Posterior cingulate gyrus (tissue), 11 donors: ENCODE measurements at places on chromosomes 12 and 14.
A peak's percentile ranks its signal among the peaks of the same experiment; 100 is the strongest.

DNA sequence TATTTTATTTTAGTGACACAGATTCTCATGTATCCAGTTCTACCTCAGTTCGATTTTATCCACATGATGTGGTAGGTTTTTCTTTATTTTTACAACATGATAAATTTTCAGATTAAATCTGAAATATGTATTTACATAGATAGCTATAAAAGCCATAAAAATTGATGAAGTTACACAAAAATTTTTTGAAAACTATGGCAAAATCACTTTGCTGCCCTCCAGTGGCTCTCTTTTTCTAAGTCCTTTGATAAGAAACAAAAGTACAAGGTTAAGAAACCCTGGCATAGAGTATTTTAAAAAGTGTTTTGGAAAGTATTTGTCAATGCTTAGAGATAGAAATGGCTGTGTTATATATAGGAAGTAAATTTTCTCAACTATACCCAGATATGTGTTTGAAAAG lies 104.2 kb downstream of the PCNX1 start:
- DNase-seq, result no peak

GRCh38 chr14:89920056-89920455 lies 34.5 kb downstream of the EFCAB11 start:
- no peak for DNase-seq

- no peak for DNase-seq
These were observed 71.1 kb upstream of the SOX5 start for GRCh38 chr12:24020397-24021163.

- no peak for DNase-seq
These were observed 64.2 kb downstream of the PHETA1 start for GRCh38 chr12:111304642-111305071.

GRCh38 chr12:77481687-77482086 lies 349.0 kb upstream of the NAV3 start:
- DNase-seq, result no peak

DNA sequence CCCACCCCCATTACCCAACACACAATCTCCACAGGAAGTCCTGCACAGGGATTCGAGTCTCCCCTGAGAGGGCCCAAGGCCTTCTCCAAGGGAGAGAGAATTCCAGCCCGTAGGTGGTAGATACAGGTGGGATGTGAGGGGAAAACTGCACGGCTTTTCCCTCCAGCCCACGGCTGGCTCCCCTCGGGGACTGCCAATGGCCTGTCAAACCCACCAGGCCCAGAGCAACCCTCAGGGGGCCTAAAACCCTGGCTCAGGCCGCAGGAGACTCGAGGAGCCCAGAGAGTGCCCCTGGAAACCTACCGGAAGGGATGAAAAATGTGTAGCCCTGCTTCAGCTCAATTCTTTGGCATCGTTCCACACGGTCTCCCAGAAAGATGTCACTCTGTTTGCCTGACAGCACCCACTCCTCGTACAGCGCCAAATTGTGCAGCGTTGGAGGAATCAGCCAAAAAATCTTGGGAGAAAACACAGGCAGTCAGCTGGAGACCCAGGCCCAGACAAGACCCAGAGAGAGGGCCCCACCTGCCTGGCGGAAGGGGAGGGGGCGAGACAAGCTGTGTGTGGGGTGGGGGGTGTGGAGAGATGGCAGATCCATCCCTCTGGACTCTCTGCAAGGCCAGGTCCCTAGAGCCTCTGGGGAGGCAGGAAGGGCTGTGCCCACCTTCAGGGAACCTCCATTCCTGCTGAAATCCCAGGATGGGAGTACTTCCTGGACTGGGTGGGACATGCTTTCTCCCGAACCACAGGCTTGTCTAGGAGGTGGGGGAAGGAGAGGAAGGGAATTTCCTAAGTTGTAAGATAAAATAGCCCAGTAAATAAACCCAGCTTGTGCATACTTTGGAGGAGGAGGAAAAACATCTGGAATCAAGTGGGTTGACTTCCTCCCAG lies 48.1 kb downstream of the KDM2B start:
- DNase-seq, result no peak

DNA sequence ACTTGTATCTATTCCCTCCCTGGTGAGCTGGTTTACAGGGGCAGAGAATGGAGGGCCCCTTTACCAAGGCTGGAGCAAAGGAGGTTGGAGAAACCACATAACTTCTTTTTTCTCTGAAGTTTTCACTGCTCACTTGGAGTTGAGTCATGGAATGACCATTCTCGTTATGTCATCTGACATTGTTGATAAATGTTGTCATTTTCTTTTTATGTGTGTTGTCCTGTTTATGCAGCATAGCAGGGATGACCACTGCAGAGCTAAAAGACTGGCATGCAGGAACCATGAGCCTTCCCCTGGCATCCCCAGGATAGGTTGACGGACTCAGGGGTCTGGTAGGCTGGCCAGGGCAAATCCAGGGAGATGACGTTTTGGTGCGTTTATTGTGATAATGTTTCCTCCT lies 256.8 kb upstream of the DDHD1 start:
- DNase-seq, result no peak

- DNase-seq, result no peak
These were observed 91.9 kb downstream of the DAD1 start for GRCh38 chr14:22497144-22497423.

DNA sequence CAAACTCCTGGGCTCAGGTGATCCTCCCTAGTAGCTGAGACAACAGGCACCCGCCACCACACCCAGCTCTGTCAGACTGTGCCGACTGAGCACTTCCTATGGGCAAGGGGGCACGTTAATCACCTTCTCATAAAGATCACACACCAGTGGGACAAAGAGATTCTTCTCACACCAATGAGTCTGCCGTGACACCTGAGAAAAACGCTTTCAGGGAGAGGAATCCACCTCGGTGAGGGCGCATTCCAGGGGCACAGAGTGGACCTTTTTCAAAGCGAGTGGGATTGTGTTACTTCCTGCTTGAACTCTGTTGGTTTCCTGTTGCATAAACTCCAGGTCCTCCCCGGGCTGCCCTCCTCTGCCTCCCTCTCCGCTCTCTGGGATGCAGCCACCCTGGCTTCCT lies 17.5 kb upstream of the SCARB1 start:
- DNase-seq, result no peak

GRCh38 chr12:25102402-25102801 lies 92.6 kb downstream of the DNAI7 start:
- DNase-seq, result no peak

DNA sequence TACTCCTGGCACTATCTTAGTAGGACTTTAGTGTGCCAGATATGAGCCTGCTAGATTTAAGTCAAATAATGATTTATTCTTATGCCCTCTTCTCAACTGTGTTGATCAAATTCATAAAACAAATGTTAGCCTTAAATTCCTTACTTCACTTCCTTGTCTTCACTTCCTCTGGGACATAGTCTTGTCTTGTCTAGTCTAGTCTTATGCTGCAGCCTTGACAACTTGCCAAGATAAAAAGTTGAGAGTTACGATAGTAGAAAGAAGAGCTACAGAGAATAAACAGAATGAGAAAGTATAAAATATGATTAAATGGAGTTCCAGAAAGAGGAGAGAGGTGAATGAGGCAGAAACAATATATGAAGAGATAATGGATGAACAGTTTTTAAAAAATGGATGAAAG lies 378.1 kb downstream of the DAD1 start:
- DNase-seq, result no peak

GRCh38 chr14:100900837-100901390 lies 2.6 kb downstream of the RTL1 start:
- DNase-seq, result peak; percentile 91

GRCh38 chr12:94705676-94706075 lies 55.3 kb upstream of the TMCC3 start:
- DNase-seq, result no peak

DNA sequence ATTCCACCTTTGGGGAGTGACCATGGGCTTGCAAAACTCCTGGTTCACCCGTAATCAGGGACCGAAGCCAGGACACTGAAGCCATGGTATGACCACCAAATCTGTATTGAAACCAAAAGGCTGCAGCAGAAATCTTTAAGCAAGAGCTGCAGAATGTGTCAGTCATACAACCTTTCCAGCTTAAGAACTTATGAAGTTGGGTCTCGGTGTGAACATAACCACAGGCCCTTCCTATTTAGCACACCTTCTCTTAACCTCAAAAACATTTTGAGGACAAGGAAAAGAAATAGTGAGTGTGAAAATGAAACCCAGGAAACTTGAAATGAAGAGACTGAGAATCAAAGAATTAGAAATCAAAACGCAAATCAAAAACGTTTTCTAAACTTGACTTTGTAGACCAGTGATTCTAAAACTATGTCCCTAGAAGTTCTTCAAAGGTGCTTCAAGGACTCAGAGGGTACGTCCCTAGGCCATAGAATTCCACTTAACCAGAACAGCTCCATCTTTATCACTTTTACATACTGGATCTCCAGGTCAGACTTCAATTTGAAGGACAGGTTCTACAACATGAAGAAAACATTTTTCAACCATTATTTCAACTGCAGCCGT lies 231.6 kb upstream of the GRIP1 start:
- DNase-seq, result no peak

DNA sequence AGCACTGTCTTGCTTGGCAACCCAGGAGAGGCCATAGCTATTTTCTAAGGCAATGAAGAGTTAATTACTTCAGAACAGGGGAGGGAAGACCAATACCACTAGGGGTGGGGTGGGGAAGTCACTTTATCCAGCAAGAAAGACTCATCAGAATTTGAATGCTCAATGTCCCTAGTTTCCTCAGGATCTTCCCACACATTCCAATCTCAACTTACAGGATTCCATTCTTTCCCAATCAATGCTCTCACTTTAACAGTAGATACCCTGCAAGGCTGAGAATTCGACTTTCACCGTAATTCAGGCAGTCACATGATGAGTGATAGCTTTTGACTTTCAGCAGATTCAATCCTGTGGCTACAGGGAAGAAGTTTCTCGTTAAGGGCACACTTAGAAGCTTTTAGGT lies 526.6 kb upstream of the SEL1L start:
- no peak for DNase-seq

- no peak for DNase-seq
These were observed 1.8 kb downstream of the MSRB3 start for GRCh38 chr12:65280306-65280705.

DNA sequence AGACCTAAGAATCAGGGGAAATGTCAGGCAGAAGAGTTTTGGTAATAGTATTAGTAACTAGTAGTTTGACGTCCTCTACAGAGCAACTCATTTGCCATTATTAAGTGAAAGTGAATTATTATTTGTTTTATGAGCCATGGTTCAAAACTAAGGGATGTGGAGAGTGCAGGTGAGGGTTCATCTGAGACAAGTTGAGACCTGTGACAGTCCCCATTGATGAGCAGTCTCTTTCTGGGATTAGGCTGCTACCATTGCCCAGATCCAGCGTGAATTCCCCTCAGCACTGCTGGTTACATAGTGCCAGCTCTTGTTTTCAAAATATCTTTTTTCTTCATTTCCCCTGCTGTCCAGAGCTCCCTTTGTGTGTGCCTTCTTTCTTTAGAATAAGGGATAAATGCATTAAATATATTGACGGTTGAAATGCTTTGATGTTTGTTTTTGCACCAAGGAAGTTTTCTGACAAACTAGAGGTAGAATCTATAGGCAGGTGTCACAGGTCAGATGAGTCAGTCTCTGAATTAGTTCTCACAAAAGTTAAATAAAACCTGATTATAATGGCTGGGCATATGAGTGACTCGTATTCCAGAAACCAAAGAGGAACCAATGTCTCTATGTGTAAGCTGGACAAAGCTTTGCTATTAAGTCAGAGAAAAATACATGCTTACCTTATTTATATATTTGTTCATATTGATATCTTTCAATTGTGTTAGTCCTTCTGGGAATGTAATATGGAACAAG lies 381.4 kb downstream of the TMEM117 start:
- DNase-seq, result no peak

DNA sequence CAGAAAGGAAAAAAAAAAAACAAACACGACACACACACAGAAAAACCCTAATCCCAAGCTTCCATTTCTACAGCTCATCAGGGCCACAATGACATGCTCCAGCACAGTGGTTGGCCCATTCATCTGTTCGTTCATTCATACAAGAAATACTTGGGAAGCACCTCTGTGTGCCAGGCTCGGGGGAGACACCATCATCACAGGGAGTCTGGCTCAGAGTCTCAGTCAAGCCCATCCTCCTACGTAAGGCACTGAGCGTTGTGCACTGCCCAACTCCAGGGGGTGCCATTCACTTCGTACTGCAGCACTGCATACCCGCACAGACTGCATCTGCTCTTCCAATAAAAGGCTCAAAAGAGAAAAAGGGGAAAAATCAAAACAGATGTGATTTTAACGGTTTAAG lies 15.3 kb downstream of the VPS37B start:
- peak; percentile 72 for DNase-seq

DNA sequence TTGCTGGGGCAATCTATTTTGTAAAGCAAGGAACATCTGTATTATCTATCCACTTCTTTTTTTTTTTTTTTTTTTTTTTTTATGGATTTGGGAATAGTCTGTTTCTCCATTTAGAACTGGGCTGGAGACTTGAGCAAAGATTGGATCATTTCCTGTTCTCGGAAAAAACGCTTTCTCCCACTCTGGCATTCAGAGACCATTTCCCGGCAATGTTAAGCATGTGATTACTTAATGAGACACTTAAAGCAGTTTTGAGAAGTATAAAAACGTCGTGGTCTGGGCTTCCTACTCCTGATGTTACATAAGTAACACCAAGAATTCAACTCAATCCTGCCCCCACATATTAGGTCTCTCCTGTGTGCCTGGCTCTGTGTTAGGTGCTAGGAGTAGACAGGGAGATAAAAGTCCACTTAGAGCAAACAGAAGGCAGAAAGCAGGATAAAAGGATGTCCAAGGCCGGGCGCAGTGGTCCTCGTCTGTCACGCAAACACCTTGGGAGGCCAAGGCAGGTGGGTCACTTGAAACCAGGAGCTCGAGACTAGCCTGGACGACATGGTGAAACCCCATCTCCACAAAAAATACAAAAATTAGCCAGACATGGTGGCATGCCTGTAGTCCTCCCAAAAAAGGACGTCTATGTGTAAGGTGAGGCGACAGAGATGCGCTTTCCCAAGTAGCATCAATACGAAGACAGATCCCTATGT lies 152.1 kb upstream of the GSC start:
- DNase-seq, result no peak

DNA sequence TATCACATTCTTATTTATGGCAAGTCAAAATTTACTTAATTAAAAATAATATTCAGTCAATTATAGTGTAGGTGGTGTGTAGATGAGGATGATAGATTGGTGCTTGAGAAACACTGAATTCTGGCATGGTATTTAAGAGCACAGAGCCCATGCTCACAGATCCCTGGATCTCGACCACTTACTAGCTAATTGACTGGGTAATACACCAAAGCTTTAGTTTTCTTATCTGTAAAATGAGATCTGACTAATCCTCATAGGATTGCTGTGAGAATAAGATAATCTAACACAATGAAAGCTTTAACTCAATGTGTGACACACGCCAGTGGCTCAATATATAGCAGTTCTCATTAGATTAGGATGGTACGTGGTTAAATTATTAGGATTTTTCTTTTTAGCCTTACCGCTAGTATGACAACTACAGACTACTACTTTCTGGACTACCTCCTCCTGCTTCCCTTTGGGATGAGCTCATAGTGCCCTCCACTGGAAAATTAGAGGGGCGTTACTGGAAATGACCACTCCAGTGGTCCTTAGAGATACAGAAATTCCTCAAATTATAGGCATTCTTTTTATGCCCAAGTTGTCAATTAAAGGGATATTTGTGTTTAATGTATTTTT lies 482.8 kb upstream of the TBX3 start:
- DNase-seq, result no peak
